ENCODE measurements at places on chromosomes 4 and X.

GRCh38 chrX:133544778-133545177, 129.5 kb upstream of the GPC4 start:
- no peak for DNase-seq

DNA sequence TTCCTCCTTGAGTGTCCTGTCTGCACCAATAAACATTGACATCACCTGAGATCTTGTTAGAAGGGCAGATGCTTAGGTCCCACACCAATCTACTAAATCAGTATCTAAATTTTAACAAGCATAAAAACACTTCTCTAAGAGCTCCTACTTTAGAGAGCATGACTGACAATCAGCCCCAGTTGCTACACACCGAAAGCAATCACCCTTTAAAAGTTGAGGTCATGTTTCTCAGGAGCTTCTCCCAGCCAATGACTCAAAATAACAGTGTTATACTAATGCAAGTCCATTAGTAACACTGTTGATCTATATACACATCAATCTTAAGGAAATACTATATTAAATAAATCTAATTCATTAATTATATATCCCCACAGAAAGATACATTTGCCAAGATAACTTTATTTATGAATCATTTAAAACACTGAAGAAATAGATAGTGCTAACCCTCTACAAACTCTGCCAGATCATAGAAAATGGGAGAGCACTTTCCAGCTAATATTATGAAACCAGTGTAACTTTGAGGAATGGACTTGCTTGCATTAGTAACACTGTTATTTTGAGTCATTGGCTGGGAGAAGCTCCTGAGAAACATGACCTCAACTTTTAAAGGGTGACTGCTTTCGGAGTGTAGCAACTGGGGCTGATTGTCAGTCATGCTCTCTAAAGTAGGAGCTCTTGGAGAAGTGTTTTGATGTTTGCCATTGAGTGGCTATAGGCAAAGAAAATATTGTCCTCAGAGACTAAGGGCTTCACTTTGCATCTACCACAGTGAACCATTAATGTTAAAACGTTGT, 109.8 kb upstream of the HDX start:
- no peak for DNase-seq

DNA sequence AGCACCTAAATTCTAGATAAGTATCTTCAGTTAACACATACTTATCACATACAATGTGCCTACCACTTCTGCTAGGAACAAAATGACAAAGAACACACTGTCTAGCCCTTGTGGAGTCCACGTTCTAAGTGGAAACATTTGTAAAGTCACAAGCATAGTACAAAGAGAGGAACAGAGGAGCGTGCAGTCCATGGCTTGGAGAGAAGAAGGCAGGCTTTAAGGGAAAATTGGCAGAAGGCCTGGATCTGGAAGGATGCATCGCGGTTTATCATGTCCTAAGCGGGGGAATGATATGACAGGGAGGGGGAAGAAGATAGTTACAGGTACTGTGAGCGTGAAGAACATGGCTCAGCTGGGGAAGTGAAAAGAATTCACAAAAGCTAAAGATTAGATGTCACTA, 218.0 kb downstream of the PRDM5 start:
- no peak for DNase-seq

GRCh38 chr4:158906073-158906472, 137.2 kb downstream of the FNIP2 start:
- DNase-seq, result no peak

DNA sequence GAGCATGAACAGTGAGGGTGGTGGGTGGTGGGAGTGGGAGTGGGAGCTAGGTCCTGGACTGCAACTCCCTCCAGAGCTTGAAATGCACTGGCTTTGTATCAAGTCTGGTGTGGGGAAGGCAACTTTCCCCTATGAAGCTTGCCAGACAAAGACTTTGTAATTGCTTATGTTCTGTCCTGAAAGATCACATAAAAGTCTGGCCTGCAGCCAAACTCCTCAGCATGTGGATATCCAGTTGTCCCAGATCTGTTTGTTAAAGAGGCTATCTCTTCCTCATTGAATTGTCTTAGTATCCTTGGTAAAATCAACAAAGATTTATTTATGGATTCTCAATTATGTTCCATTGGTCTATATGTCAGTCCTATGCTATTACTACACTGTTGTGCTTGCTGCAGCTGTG, 607.9 kb downstream of the GLUD2 start:
- DNase-seq, result no peak

DNA sequence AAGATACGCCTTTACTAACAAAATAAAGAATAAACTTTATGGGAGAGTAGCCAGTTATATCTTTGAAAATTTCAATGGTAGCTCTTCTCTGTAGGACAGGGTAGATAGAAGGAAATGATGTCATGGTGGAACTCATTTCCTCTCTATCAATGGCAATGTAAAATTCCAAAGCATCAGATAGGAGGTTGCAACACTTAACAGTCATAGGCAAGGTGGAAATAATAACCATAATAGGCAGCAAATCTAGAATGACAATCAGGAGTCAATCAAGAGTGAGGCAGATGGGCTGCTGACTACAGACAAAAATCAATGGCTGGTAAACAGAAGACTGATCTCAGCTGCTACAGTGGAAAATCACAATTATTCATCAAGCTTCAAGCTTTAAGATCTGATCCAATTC, 53.9 kb upstream of the TET2 start:
- DNase-seq, result no peak

GRCh38 chr4:6907658-6908191, 1.9 kb upstream of the TBC1D14 start:
- no peak for DNase-seq

DNA sequence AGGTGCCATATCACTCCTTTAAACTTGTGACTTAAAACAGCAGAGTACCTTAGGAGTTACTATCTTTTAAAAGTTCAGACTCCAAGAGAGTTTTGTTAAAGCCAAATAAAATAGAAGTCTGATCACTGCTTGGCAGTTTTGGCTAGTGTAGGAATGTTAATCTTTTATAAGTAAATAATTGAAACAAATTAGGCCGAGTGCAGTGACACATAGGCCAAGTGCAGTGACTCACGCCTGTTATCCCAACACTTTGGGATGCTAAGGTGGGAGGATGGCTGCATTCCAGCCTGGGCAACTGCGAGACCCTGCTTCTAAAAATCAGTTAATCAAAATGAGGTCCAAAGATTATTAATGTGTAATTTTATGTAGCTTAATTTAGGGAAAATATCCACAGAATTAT, 37.2 kb downstream of the WDR44 start:
- no peak for DNase-seq

GRCh38 chrX:56796641-56797395, 67.8 kb downstream of the NBDY start:
- DNase-seq, result no peak

- no peak for DNase-seq
Observed at GRCh38 chr4:110953191-110953590, 330.3 kb upstream of the PITX2 start.

DNA sequence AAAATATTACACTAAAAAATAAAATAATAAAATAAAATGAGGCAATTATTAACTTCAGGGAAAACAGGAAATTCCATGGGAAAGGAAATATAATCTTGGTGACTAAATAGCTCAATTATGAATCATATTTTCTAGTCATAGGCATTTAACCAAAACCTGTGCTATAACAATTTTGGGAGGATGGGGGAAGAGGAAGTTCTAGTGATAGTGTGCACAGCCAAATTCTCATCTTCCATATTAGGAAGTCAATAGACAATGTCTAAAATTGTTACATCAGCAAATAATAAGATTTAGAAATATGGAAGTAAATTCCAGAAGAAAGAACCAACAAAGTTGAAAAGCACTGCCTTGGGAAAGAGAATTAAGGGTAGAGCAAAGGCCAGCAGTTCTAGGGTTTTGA, 2.8 kb downstream of the AWAT2 start:
- DNase-seq, result no peak

DNA sequence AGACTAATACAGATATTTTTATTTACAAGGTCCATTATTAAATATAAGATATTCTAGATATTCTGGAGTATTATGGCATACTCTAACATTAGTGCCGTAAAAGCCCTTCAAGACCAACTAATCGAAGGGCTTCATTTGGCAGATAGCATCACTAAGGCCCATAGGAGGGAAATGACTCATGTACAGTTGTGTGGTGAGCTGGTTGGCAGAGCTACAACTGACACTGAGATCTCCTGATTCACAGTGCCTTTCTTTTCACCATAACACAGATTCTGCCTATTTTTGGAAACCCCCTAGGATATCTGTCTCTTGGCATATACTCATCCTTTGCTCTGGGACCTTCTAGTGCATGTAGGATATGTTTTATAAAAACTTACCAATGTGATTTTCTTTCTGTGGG, 201.7 kb upstream of the AFF2 start:
- DNase-seq, result no peak

DNA sequence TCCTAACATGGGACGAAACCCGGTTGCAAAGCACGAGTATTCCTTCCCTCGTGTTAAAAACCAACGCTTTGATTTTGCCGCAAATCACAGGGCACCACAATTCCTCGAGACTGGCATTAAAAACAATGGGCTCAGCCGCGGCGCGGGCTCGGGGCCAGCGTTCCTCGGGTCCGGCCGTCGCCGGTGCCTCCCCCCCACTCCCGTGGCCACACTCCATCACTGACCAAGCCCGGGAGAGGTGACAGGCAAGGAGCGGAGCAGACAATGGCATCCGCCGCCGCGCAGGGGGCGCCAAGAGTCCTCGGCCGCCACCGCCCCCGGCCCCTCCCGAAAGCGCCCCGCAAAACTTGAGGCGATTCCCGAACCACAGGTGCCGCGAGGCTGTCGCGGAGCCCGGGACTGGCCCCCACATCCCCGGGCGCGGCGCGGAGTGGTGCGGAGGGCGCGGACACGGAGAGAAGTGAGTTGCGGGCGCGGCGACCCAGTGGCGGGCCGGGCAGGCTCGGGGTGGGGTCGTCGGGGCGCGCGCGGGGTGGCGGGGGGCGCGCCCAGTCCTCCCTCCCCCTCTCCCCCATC, 445 bp downstream of the AP1S2 start:
- peak; percentile 14 for DNase-seq

- no peak for DNase-seq
Observed at GRCh38 chrX:123731987-123732669, 724 bp downstream of the THOC2 start.

DNA sequence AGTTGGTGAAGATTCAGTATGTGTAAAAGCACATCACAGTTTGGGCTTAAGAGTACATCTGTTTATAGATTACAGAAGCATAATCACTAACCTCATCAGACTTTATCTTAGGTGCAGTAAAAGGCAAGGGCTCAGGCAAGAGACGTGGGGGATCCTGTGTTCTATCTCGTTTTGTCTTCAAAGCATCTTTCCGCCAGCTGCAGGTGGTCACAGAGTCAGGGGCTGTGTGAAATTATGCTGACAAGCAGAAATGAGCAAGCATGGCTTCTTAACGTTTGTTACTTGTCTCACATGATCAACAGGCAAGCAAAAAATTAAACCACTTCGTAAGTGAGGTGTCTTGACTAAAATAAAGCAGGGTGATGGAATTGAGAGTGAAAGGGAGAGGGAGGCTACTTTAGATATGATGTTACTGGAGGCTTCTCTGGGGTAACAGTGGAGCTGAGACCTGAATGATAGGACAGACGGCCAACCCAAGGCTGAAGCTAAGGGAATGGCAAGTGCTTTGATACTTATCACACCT, 1.4 kb upstream of the TEC start:
- no peak for DNase-seq

GRCh38 chrX:110420771-110421499, 62.3 kb downstream of the RTL9 start:
- no peak for DNase-seq

DNA sequence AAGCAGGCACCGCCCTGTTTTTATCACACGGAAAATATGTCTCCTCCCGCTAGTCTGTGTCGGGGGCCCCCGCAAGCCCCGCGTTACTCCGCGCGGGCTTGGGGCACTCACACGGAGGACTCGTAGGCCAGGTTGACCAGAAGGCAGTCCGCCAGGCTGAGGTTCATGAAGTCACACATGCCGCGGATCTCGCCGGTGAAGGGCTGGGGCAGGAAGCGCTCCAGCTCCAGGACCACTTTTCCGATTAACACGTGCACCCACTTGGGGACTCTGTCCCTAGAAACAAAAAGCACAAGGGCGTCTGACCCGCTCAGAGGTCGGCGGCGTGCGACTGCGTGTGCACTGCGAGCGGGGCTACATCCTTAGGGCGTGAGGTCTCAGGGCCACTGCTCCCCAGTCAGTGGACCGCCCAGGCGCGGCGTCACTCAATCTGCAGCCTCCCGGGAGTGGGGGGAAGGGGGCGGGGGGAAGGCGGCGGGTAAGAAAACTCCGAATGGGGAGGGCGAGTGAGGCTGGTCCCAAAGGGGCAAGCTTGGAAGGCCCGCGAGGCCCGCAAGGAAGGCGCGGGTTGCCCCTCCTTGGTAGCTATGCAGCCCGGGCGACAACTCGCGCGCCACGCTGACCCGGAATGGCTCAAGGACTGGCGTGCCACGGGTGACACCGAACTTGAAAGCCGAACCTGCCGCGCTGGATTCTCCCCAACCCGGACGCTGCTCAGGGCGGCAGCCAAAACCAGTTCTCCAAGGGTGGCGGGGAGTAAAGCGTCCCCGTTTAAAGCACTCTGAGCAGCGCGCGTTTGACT, 722 bp downstream of the NAAA start:
- DNase-seq, result peak; percentile 86

DNA sequence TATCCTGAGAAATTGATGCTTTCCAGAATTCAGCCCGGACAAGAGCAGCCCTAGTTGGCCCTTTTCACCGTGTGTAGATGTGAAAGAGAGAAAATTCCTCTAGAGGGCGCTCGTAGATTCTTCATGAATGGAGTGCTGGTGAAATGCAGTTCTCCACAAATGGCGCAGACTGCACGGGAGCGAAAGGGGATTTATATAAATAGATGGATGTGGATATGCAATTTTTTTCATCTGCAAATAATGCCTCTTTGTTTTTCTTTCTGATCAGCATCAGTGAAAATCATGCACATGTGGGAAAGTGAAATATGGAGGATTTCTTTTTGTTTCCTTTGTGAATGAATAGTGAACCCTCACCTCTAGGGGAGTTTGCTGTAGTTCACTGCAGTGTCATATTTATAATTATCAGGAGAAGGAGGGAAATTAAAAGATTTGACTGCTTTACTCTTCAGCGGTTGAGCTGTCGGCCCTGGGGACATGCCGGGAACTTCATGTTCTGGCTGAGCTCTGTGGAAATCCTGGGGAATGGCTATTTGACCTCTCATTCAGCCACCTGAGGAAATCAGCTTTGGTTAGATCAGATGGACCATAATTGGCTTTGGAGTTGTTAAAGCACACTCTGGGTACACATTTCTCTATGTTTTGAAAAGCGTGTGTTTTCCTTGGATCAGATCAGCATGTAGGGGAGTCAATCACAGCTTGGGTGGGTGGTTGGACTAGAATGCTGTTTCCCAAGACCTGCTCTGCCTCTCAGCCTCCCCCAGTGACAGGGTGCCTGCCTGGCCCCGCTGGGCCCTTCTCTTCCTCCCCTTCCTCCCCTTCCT, 115.0 kb upstream of the SHISA3 start:
- DNase-seq, result no peak

GRCh38 chr4:2965262-2965661, 1.9 kb downstream of the GRK4 start:
- DNase-seq, result no peak

All from ascending aorta (tissue), 2 donors.